Ovary (tissue), 10 donors: ENCODE measurements at places on chromosomes 11 and 22.

DNA sequence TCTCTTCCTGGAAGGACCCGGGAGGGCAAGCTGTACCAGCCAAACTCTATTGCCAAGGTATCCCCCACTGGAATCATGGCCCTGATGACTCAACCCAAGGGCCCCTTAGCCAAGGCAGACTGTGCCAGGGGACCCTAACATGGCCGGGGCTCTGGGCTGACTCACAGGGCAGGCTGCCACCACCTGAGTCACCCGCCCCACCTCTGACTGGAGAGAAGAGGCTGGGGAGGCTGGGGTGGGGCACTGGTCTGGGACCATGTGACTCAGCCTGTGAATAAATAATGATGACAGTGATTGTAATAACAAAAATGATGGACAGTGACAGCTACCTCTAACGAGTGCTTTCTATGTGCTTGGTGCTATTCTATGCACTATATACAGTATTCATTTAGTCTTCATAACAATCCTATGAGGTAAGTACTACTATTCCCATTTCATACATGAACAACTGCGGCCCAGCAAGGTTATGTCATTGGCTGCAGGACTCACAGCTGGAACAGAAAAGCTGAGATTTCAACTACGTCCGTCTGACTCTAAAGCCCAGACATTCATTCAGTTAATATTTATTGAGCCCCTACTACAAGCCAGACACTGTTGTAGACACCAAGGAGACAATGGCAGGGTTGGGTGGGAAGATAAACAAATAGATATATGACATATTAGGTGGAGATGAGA is 84.2 kb downstream of the FBXO7 start:
- no peak for DNase-seq

DNA sequence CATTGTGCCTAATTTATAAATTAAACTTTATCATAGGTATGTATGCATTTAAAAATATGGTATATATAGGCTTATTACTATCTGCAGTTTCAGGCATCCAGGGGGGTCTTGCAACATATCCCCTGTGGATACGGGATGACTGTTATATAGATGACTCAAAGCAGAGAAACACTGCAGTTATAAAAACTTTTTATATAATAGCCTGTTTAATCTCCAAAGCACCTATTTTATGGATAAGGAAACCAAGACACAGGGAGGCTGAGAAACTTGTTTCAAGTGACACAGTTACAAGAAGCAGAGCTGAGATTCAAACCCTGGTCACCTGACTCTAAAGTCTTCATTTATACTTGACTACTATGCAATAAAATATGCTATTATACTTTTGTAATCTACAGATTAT is 897.7 kb downstream of the KCNA4 start:
- no peak for DNase-seq

DNA sequence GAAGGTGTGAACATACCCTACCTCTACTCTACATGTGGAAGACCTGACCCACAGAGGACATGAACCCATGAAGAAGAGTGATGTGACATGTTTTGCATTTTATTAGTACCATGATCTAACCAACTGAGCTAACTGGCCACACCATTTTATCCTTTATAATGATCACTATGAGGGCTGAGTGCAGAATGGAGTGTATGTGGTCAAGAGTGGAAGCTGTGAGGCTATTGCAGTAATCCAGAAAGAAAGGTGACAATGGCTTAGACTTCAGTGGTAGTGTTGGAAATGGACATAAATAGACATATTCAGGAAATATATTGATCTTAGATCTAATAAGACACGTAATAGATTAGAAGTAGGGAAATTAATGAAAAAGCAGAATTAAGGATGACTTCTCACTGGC is 3.8 kb downstream of the SRSF8 start:
- no peak for DNase-seq

DNA sequence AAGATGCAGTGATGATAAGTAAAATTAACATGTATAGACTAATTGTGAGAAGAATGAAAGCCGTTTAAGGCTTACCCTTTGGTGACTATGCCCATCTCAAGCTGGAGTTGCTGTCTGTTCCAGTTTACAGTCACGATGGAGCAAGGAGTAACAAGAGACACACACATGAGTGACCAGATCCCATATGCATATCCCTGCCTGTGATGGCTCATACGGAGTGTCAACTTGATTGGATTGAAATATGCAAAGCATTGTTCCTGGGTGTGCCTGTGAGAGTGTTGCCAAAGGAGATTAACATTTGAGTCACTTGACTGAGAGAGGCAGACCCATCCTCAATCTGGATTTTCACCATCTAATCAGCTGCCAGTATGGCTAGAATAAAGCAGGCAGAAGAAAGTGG is 786.8 kb downstream of the FAM181B start:
- DNase-seq: no peak
